ENCODE measurements at places on chromosomes 1 and 21. TPM values are rescaled to one million over a fixed set of nuclear protein-coding genes. Genes with fewer than 3 reads are reported as not detected.

DNA sequence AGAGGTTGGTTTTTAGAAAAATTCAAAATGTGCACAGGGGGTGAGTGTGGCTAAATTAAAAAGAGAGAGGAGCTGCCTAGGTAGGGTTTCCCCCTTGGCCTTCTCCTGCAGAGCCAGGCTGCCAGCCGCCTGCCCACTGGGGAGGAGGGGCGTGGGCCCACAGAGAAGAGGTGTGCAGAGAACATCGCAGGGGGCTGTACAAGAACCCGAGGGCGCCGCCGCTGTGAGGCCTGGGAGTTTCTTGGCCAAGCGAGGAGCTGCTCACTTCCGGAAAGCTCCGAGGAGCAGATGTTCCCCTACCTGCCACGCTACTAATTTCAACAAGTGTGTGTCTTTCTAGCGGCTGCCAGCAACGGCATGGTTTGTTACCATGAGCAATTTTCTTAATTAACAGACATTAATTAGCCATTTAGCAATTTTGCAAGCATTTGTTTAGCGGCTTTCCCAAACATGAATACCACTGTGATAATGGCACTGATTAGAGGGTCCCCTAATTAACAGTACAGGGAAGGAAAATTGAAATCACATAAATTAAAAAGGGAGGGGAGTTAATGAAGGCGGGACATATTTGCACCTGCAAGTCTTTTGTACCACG lies 59.7 kb downstream of the MRPL37 start:
- no peak overlapping the region for H3K27ac ChIP-seq
- H3K4me3 ChIP-seq, result no peak overlapping the region
- H3K27me3 ChIP-seq, result no peaks in the 10 kb centered on the region
- no peaks in the 10 kb centered on the region for H3K36me3 ChIP-seq
- no peaks in the 10 kb centered on the region for H3K4me1 ChIP-seq
- no peak for DNase-seq

The FBXO2 gene
- 40.6 TPM for total RNA-seq

DNA sequence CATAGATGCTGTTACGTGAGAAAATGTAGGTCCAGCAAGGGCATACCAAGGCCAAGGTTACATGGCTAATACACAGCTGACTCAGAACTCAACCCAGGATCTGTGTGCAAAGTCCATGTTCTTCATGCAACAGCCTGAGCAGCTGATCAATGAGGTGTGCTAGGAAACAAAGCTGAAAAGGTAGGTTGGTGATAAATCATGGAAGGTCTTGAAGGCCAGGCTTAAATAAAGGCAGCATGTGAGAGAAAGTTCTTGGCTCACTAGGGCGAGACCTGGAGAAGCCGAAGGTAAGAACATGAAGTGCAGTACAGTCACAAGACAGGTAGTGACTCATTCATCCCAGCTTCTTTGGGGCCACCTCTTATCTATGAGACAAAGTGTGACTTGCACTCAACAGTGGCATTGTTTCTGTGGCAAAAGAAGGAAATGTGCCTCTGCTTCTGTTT lies 33.4 kb downstream of the TLR5 start:
- no peaks in the 10 kb centered on the region for H3K36me3 ChIP-seq
- no peak for DNase-seq
- no peak overlapping the region for H3K27ac ChIP-seq
- no peaks in the 10 kb centered on the region for H3K27me3 ChIP-seq
- H3K4me1 ChIP-seq, result no peaks in the 10 kb centered on the region

GRCh38 chr1:53661496-53661895 lies 77.5 kb downstream of the GLIS1 start:
- no peak overlapping the region for H3K27ac ChIP-seq
- no peaks in the 10 kb centered on the region for H3K36me3 ChIP-seq
- no peaks in the 10 kb centered on the region for H3K4me1 ChIP-seq
- H3K4me3 ChIP-seq, result no peak overlapping the region
- no peak for DNase-seq

GRCh38 chr1:11563560-11564069 lies 84.7 kb downstream of the DISP3 start:
- H3K27ac ChIP-seq, result no peak overlapping the region
- peaks cover 4% of the 10 kb centered on the region for H3K27me3 ChIP-seq

- H3K4me3 ChIP-seq, result no peak overlapping the region
- no peak overlapping the region for H3K27ac ChIP-seq
- DNase-seq, result no peak
Observed at GRCh38 chr21:35996217-35996616, 64.1 kb downstream of the SETD4 start.

DNA sequence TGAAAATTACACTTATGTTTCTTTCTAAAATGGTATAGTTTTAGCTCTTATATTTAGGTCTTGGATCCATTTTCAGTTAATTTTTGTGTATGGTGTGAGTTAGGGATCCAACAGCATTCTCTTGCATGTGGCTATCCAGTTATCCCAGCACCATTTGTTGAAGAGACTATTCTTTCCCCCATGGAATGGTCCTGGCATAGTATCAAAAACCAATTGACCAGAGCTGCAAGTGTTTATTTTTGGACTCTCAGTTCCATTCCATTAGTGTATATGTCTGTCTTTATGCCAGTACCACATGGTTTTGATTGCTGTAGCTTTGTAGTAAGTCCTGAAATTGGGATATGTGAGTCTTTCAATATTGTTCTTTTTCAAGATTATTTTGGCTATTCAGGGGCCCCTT lies 14.3 kb downstream of the TTLL10 start:
- H3K27ac ChIP-seq, result no peak overlapping the region
- no peaks in the 10 kb centered on the region for H3K4me1 ChIP-seq
- no peak for DNase-seq
- H3K36me3 ChIP-seq, result no peaks in the 10 kb centered on the region
- no peak overlapping the region for H3K4me3 ChIP-seq

The ROR1 gene
- total RNA-seq, result 5.9 TPM

GRCh38 chr1:229015806-229016205 lies 255.1 kb upstream of the RAB4A start:
- no peaks in the 10 kb centered on the region for H3K27me3 ChIP-seq
- no peak overlapping the region for H3K27ac ChIP-seq
- H3K4me3 ChIP-seq, result no peak overlapping the region
- no peak for DNase-seq

- H3K36me3 ChIP-seq, result no peaks in the 10 kb centered on the region
- H3K4me3 ChIP-seq, result no peak overlapping the region
- peak overlapping the region; percentile 74 for H3K27ac ChIP-seq
Observed at GRCh38 chr1:157089789-157090188, 9.8 kb downstream of the ETV3L start.

GRCh38 chr1:245085508-245086095 lies 69.2 kb upstream of the KIF26B start:
- no peak overlapping the region for H3K27ac ChIP-seq
- no peaks in the 10 kb centered on the region for H3K36me3 ChIP-seq
- H3K27me3 ChIP-seq, result no peaks in the 10 kb centered on the region

The TAS1R1 gene
- total RNA-seq, result not detected

The MCM3AP gene
- 100.0 TPM for total RNA-seq

- no peaks in the 10 kb centered on the region for H3K4me1 ChIP-seq
- H3K27me3 ChIP-seq, result no peaks in the 10 kb centered on the region
- no peak overlapping the region for H3K4me3 ChIP-seq
- H3K27ac ChIP-seq, result no peak overlapping the region
- no peak for DNase-seq
Observed at GRCh38 chr1:178328728-178329127, 168.0 kb downstream of the CLEC20A start.

GRCh38 chr1:100759188-100759587 lies 39.6 kb downstream of the VCAM1 start:
- no peaks in the 10 kb centered on the region for H3K4me1 ChIP-seq
- no peaks in the 10 kb centered on the region for H3K36me3 ChIP-seq
- H3K27me3 ChIP-seq, result no peaks in the 10 kb centered on the region
- H3K27ac ChIP-seq, result no peak overlapping the region
- no peak overlapping the region for H3K4me3 ChIP-seq

- DNase-seq, result no peak
- H3K4me3 ChIP-seq, result no peak overlapping the region
- no peaks in the 10 kb centered on the region for H3K27me3 ChIP-seq
- H3K27ac ChIP-seq, result no peak overlapping the region
- no peaks in the 10 kb centered on the region for H3K4me1 ChIP-seq
Observed at GRCh38 chr1:51968632-51969031, 21.9 kb downstream of the RAB3B start.

The PTPN14 gene
- 49.5 TPM for total RNA-seq

DNA sequence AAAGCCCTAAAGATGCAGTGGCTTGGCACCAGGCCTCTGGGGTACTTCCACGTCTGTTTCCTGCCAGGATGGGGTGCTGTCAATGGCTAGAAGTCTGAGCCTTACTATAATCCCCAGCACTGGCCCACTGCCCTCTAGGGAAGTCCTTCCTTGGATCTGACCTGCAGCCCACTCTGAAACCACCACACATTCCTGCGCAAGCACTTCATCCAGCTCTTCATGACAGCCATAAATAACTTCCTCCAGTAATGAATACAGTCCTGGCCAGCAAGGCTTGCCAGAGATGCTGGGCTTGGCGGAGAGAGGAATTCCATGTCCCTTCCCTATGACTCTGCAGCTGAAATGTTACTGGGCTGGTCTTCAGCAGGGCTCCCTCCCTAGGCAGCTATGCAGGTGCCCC lies 32.6 kb downstream of the ALPL start:
- peak; percentile 76 for DNase-seq
- no peaks in the 10 kb centered on the region for H3K36me3 ChIP-seq
- peak overlapping the region; percentile 71 for H3K27ac ChIP-seq
- no peak overlapping the region for H3K4me3 ChIP-seq

GRCh38 chr21:28385845-28386244 lies 606.8 kb downstream of the LTN1 start:
- H3K27me3 ChIP-seq, result no peaks in the 10 kb centered on the region
- no peaks in the 10 kb centered on the region for H3K36me3 ChIP-seq
- no peak overlapping the region for H3K27ac ChIP-seq
- no peaks in the 10 kb centered on the region for H3K4me1 ChIP-seq
- H3K4me3 ChIP-seq, result no peak overlapping the region
- DNase-seq, result no peak

- H3K4me3 ChIP-seq, result peak overlapping the region; percentile 36
- no peaks in the 10 kb centered on the region for H3K27me3 ChIP-seq
- no peaks in the 10 kb centered on the region for H3K36me3 ChIP-seq
- peaks cover 15% of the 10 kb centered on the region for H3K4me1 ChIP-seq
- peak; percentile 57 for DNase-seq
Observed at GRCh38 chr1:108533351-108534083, 26.4 kb upstream of the EEIG2 start.

DNA sequence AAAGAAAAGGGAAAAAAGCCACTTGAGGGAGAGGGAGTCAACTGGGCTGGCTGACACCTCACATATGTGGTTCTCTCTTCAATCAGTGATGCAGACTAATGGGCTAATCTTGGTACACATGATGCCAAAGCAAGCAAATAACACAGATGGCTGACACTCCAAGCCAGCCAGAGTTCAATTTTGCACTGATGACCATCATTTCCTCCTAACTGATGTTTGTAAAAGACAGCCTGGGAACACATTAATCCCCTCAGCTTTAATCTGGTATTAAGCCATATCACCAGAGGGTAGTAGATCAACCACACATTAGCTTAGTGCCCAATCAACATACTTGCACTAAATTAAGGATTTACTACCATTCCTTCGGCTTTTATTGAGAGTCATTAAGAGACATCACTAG lies 2.8 kb downstream of the VPS72 start:
- no peaks in the 10 kb centered on the region for H3K4me1 ChIP-seq
- DNase-seq, result no peak
- H3K36me3 ChIP-seq, result no peaks in the 10 kb centered on the region
- no peak overlapping the region for H3K4me3 ChIP-seq

The RSPH1 gene
- total RNA-seq, result 0.88 TPM

DNA sequence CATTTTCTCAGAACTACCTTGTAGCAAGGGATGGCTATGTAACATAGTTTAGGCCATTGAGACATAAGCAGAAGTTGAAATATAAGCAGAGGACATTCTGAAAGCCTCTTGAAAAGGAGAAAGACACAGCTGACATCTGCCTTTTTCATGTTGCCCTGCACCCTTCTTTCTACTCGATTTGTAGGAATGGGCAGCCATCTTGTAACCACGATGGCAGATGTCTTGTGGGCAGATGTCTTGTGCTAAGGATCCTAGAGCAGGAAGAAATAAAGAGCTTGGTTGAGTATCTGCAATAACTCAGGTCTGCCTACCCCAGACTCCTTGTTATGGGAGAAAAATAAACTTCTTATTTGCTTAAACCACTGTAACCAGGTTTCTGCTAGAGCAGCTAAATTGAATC lies 351.0 kb downstream of the PDE4B start:
- no peaks in the 10 kb centered on the region for H3K36me3 ChIP-seq
- peak overlapping the region; percentile 20 for H3K27ac ChIP-seq
- no peak overlapping the region for H3K4me3 ChIP-seq
- no peaks in the 10 kb centered on the region for H3K27me3 ChIP-seq
- H3K4me1 ChIP-seq, result no peaks in the 10 kb centered on the region

- H3K36me3 ChIP-seq, result no peaks in the 10 kb centered on the region
- no peaks in the 10 kb centered on the region for H3K4me1 ChIP-seq
- H3K4me3 ChIP-seq, result no peak overlapping the region
- no peak overlapping the region for H3K27ac ChIP-seq
- DNase-seq, result no peak
Observed at GRCh38 chr1:219402925-219403324, 210.0 kb downstream of the ZC3H11B start.

The TCEA3 gene
- total RNA-seq, result 8.5 TPM

DNA sequence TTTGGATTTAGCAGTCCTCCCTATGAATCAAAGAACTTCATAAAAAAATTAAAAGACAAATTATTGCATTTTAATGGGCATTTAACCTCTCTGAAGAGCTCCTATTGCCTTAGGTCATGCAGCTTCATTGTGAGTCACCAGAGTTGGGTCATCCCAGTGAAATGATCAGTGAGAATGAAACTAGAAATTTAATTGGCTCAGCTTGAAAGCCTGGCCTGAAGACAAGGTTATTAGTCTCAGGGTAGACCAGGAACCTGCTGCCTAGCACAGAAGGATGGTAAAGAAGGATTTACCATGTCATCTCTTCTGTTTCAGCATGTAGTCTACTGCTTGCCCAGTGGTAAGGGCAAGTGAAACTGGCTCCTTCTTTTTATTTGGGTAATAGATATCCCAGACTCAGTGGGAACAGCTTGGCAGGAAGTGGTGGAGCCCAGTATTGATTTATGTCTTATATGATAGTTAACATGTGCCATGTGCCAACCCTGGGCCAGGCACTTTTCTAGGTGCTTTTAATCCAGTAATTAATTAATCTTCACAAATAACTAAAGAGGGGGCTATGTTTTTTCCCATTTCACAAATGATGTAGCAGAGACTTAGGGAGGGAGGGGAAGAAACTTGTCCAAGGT lies 23.6 kb downstream of the LAMC2 start:
- no peak for DNase-seq
- no peak overlapping the region for H3K27ac ChIP-seq
- no peaks in the 10 kb centered on the region for H3K36me3 ChIP-seq
- H3K27me3 ChIP-seq, result no peaks in the 10 kb centered on the region
- no peaks in the 10 kb centered on the region for H3K4me1 ChIP-seq

- H3K4me1 ChIP-seq, result no peaks in the 10 kb centered on the region
- H3K27ac ChIP-seq, result no peak overlapping the region
- no peaks in the 10 kb centered on the region for H3K27me3 ChIP-seq
Observed at GRCh38 chr1:41331546-41331917, 29.7 kb upstream of the FOXO6 start.

DNA sequence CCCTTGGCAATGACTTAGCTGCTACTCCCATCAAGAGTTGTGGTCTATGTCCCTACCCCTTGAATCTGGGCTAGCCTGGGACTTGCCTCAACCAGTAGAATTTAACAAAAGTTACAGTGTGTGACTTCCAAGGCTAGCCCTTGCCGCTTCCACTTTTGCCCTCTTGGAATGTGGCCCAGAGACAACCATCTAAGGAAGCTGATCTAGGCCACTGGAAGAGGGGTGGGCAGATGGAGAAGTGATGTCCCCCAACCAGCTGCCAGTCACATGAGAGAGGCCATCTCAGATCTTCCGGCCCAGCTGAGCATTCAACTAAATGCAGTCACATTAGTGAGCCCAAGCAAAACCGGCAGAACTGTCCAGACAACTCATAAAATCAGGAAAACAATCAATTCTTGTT lies 115.1 kb downstream of the TOMM20 start:
- H3K36me3 ChIP-seq, result no peaks in the 10 kb centered on the region
- no peak overlapping the region for H3K27ac ChIP-seq
- H3K27me3 ChIP-seq, result no peaks in the 10 kb centered on the region
- DNase-seq, result no peak
- H3K4me1 ChIP-seq, result no peaks in the 10 kb centered on the region
- H3K4me3 ChIP-seq, result no peak overlapping the region
